Stimulated activated CD8-positive, alpha-beta memory T cell treated with anti-CD3 and anti-CD28 coated beads, Interleukin-4, amount 100 ng/mL, for 4 hours (primary cell): ENCODE measurements at places on chromosomes 16 and 17.

GRCh38 chr17:173166-173911 lies 8.1 kb downstream of the DOC2B start:
- no peak for DNase-seq

DNA sequence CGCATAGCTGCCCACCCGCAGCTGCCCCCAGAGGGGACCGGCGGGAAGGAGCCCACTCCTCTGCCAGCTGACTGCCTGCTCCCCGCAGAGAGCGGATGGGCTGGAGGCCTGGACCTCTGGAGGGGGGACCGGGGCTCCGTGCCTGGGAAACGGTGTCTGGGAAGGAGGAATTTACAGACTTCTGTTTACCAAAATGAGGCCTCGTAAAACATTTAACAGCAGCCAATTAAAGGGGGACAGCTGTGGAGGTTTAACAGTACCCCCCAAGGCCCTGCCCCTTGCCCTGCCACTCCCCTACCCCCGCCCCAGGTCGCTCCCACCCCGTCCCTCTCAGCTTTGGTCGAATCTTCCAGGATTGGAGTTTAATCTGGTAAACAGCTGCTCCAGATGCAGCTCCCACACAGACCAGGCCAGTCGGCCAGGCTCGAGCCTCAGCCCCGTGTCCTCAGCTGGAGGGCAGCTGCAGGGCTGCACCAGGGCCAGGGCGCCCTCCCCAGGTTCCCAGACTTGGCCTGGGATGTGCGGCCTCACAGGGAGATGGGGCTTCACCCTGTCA lies 41.1 kb downstream of the BAHCC1 start:
- no peak for DNase-seq

- DNase-seq, result no peak
Measured at GRCh38 chr17:27560668-27561067, 70.3 kb upstream of the LGALS9 start.

- no peak for DNase-seq
Measured at GRCh38 chr17:44376124-44376523, 12.5 kb upstream of the FAM171A2 start.

DNA sequence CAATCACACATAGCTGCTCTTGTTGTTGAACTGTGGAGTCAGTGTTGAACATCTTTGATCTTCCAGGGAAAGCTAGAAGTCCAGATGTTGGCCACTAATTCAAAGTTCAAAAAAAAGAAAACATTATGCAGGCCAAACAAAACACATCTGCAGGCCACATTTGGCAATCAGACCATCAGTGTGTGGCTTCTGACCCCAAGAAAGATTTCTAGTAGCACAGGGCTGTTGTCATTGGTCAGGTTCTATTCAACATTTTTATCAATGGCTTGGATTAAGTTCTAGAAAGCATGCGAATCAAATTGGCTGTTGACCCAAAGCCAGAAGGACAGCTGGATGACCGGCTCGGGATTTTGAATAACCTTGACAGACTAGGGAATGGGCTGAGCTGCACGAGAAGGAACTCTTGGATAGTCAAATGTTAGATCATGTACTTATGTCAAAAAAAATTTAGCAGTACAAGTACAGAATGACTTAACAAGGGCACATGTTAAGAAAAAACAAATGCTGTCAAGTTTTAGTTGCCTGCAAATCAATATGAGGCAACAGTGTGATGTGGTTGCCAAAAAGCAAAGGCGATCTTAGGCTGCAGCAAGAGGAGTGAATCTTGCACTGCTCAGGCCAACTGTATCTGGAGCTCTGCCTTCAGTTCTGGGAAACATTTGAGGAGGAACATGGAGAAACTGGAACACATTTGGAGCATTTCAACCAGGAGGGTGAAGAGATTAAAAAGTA lies 187.6 kb downstream of the RGS9 start:
- no peak for DNase-seq

DNA sequence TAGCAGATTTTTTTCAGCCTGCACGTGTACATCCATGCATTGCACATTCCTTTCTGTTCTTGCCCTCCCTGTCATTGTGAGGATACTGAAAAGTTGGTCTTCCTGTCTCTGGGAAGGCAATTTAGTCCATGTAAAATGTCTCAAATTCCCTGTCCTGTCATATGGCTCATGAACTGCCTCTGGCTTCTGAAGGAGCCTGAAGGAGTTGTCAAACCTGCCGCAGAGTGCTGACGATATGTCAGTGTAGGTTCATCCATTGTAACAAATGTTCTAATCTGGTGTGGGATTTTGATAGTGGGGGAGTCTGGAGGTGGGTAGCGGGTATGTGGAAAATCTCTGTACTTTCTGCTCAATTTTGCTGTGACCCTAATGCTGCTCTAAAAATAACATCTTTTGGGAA lies 59.6 kb downstream of the YPEL2 start:
- DNase-seq, result no peak

- DNase-seq, result no peak
Measured at GRCh38 chr16:8376430-8376829, 213.9 kb downstream of the TMEM114 start.
